Kidney epithelial cell (primary cell): ENCODE measurements at places on chromosomes 2 and 18.

- DNase-seq = no peak
Measured at GRCh38 chr18:23365602-23366001, 87.5 kb upstream of the RIOK3 start.

DNA sequence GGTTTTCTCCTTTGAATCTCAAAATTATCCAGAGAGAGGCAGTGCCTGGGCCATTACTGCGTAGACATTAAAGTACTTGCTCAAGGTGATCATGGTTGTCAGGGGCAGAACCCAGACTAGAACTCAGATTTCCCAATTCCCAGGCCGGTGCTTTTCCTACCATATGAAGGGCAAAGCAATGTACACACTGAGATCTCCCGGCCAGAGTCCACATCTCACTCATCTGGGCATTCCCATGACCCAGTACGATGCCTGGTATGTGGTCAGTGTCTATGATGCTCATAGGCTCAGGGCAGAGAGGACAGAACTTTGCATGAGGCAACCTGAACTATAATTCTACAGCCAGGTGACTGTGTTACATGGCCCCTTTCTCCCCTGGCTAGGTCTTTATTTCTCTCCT lies 531.4 kb downstream of the TDRD15 start:
- DNase-seq = no peak

DNA sequence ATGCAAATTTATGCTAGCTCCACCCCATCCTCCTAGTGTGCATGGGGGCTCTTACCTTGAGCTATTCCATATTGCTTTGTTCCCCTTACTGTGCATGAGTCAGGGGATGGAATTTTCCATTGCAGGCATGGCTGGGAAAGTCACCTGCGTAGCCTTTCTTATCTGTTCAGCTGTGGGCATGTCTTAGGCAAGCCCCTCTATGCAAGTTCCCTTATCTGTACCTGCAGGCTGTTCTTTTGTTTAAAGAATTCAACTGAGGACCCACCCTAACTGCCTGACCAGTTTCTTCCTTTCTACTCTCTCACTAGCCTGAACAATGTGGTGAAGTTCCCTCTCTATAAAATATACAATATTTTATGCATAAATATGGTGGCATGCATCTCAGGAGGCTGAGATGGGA lies 54.2 kb upstream of the CDCA7 start:
- DNase-seq = no peak

DNA sequence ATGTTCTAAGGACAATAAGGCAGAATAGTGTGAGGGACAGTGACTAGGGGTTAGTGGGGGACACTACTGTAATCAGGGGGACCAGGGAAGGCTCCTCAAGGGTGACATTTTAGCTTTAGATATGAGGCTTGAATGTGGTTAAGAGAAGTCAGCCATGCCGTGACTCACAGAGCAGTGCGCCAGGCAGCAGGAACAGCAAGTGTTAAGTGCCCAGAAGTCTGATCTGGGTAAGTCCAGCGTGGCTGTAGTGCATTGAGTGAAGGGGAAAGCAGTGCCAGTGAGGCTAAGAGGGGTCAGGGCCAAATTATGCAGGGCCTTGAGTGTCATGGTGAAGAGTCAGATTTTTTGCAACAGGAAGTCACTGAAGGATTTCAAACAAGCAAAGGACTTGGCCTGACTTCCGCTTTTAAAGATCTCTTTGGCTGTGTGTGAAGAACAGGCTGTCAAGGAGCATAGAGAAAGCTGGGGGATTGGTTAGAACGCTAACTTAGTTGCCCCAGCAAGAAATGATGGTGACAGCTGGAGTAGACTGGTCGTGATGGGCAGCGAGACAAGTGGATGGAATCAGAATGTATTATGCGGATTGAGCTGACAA lies 151.5 kb downstream of the MSH2 start:
- DNase-seq = no peak

GRCh38 chr2:128380961-128381938 lies 62.6 kb upstream of the HS6ST1 start:
- no peak for DNase-seq

- DNase-seq = no peak
Measured at GRCh38 chr2:7057865-7058400, 140.7 kb downstream of the RNF144A start.

DNA sequence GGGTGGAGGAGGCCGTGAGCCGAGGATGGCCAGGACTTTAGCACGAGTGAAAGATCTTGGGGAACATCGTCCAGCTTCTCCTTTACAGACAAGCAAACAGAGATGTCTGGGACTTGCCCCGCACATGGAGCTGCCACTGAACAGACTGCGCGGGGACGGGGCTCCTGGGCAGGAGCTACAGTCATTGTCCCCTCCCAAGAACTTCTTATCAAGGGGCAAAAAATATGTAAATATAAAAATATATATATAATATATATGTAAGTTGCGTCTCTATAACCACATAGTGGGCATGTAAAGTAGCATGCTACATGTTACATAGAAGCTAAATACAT lies 245.0 kb upstream of the SALL3 start:
- DNase-seq = no peak

DNA sequence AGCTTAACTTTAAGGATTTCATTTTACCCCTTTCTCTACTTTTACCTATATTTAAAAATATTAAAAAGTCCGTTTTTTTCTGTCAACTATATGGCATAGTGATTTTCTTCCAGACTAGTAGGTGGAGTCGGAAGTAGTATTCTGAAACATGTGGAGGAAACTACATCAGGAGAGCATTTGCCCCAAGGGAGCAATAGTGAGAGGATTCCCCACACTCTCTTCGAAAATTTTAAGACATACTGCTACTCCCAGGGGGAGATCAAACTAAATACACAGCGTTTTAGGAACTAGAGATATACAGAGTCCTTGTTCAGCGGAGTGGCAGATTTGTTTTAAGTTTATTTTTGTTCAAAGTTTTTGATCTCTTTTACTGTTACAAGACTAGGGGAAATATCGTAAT lies 40.6 kb downstream of the METAP1D start:
- DNase-seq = no peak

GRCh38 chr18:57819671-57820460 lies 16.8 kb upstream of the ATP8B1 start:
- DNase-seq = peak; percentile 87

DNA sequence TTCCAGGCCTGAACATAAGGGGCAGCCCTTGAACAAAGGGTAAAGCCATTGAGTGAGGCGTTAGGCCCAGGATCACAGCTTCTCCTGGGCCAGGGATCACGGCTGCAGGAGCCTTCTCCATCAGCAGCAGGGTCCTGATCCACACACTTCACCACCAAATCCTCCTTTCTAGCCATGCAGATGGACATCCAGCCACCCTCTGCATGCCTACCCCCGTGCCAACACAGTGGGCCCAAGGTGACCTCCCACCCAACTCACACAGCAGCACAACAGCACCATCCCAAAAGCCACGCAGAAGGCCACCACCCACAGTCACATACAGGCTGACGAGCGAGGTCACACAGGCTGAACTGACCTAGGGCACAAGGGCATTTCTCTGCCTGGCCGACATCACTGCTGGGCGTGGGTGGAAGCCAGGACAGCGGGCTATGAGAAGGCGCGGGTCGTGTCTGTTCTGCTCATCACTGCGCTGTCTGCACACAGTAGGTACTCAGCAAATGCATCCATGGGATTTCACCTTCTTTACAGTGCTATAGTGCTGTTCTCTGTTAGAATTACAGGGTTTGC lies 31.2 kb downstream of the TFCP2L1 start:
- no peak for DNase-seq

DNA sequence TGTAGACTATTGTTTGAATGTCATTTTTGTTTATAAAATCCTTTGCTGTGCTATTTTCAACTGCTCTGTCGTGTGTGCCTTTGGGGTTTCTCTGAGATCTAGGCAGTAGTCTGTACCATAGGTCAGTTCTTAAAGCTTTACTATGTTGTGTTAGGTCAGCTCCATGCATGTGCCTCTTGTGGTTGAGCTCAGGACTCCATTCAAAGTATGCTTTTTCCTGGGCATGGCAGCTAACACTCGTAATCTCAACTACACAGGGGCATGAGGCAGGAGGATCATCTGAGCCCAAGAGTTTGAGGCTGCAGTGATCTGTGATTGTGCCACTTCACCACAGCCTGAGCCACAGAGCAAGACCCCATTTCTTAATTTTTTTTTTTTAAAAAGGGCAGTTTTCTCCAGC lies 174.4 kb upstream of the SPHKAP start:
- no peak for DNase-seq

GRCh38 chr2:132654968-132655367 lies 15.0 kb downstream of the LYPD1 start:
- DNase-seq = no peak

DNA sequence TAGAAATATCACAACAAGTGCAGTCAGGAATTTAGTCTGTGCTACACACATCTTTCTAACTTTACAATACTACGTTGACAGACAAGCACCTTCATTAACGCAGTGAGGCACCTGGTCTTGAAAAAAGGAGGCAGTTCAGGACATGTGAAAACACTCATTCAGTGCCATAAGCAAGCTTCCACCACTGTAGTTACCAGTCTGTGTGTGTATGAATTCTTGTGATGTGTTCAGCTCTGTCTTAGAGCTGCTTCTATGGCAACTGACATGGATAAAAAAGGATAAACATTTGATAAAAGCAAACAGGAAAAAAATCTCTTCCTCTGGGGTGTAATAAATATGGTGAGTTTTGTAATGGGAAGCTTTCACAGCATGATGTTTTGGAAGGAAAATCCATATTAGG lies 623.8 kb upstream of the NXPH2 start:
- no peak for DNase-seq

DNA sequence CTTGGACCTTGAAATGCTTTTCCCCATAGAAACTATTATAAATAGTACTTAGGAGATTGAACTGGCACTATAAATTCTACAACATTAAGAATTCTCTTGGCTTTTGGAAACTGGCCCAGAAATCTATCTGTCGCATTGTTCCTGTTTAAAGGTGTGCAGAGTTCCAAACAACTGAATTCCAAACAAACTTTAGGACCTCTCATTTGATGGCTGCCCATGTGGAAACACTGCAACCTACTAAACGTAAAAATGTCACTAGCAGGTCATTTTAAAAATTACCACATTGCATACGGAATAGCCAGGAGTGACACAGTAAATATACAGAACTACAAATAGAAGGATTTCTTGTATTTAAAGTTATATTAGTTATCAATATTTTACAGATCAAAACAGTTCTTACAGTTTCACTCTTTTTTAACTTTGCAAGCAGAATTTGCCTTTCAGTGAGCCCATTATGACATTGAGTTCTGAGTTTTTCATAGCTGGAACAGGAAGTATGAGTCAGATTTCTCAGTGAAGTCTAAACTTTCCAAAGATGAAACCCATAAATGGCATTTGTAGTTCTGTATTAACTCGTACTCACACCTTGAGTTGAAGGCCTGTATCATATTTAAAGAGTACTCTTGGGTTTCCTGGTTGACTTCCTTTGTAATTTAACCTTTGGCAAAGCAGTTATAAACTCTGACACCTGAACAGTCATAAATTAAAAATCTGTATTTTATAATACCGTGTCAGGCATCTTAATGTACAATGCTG lies 142.3 kb upstream of the BOD1L2 start:
- DNase-seq = no peak

- no peak for DNase-seq
Measured at GRCh38 chr2:233462202-233462785, 104.3 kb downstream of the USP40 start.

DNA sequence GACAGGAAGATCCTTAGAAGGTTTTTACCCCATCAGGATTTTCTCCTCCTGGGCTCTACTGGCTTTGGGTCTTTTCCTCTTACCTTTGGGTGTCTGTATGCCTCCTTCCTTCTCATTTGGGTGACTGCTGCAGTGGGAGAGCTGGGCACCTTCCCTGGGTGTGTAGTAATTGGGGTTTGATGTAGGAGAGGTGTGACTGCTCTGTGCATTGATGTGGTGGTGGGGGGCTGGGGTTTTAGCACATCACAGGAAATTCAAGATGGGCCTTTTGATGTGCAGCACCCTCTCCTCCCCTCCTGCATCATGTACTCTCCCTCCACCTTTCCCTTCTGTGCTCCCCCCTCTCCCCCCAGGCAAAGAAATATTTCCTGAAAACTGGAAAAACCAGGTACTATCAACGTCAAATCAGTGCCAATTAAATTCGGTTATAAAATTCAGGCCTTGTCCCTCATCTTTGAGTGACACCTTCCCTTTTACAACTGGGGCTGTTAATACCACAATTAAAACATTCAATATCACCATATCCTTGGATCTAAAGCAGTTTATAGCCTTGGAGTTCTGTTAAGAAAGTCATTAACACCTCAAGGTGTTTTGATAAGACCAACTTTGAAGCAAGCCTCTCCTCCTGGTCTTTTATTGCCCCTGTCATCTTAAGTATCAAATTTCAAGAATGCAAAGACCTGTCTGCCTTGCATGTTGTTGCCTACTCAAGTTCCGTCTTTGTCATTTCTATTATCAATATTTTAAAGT lies 23.3 kb downstream of the EDAR start:
- DNase-seq = no peak

- no peak for DNase-seq
Measured at GRCh38 chr2:120964819-120965218, 229.2 kb downstream of the GLI2 start.

DNA sequence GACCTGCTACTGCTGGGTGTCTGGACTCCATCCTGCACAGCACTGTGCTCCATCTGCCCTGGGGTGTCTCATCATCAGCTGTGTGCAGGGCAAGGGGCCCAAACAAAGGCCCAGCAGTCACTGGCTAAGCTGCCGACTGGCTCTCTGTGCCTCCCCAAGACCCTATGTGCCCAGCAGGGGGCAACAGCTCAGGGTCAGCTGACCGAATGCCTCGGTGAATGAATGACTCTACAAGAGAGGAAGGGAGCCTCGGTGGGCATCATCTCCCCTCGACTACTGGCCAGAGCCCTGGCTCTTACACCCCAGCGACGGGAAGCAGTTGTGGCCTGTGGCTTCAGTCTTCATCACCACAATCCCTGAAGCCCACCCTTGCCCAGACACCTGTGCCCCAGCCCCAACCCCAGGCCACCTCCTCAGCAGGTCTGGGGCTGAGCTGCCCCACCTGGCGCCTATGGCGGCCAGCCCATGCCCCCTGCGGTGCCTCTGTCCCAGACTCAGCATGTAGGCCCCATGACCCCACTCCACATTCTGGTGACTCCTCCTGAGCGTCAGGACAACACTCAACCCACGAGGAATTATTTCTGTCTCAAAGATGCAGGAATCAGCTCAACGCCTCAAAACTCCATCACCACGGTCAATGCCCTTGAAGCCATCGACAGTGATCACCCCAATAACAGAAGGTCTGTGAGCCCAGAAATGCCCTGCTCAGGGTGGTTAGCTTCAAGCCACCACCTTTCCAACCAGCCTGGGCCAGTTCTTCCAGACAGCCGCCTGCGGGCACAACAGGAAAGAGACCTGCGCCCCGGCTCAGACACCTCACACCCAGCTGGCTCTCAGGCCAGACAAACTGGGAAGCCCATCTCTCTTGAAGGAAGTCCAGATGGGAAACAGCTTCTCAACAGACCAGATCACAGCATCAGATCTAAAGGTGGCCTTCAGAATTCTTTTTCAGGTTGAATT lies 1.6 kb upstream of the GPR17 start:
- DNase-seq = no peak

DNA sequence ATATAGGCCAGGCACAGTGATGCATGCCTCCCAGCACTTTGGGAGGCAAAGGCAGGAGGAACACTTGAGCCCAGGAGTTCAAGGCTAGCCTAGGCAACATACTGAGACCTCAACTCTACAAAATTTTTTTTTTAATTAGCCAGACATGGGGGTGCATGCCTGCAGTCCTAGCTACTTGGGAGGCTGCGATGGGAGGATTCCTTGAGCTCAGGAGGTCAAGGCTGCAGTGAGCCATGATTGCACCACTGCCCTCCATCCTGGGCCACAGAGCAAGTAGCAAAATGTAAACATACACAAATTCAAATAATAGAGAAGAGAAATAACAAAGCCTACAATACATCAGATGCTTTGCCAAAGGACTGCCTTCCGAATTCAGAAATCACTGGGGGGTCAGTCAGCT lies 7.0 kb upstream of the SP3 start:
- no peak for DNase-seq

GRCh38 chr2:37864217-37864616 lies 60.9 kb upstream of the RMDN2 start:
- DNase-seq = no peak
